ENCODE measurements at places on chromosomes 2 and 18.
A peak's percentile ranks its signal among the peaks of the same experiment; 100 is the strongest.

DNA sequence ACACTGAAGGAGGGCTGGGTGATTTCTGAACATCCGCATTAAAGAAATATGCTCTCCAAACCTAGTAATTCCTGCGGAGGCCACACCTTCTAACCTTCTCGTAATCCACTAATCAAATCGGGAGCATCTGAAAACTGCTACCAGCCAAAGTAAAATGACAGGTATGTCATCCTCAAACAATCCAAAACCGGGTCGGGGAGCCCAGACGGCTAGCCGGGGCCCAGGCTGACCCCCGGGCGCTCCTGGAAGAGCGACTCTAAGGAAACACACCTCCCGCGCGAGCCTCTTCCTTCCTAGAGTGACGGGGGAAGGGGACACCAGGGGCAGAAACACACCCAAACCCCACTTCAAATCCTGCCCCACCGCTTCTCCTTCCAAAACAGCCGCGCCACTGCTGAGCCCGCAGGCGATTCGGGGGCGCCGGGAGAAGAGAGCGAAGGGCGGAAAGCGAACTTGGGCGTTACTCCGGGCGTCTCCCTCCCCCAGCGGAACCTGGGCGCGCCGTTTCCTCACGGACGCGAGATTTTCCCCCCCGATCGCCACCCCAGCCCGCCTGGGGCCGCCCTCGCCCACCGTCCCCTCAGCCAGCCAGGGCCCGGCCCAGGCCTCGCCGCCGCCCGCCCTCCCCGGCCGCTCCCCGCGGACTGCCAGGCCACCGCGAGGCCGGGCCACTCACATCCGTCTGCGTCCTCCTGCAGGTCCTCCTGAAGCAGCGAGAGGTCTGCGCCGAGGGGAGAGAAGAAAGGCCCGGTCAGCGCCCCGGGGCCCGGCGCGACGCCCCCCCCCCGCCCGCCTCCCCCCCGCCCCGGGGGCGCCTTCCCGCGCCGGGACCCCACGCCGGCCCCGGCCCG lies 584 bp downstream of the PPP4R1 start:
- DNase-seq: peak; percentile 57

DNA sequence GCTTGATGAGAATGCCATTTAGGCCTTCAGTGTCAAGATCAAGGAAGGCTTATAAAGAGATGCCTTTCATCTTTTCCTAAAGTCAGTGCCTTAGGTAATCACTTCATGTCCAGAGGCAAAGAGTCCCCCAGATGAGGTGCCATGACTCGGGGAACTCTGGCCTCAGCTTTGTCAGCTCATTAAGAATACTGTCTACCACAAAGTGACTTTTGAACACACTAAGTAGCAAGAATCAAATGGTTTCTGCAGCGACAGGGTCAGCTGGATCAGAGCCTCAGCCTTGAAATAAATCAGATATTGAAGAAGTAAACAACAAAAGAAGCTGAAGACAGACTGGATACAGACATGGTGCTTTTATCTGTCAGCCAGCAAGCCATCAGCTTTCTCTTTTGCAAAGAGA lies 120.1 kb upstream of the SLC39A10 start:
- no peak for DNase-seq

DNA sequence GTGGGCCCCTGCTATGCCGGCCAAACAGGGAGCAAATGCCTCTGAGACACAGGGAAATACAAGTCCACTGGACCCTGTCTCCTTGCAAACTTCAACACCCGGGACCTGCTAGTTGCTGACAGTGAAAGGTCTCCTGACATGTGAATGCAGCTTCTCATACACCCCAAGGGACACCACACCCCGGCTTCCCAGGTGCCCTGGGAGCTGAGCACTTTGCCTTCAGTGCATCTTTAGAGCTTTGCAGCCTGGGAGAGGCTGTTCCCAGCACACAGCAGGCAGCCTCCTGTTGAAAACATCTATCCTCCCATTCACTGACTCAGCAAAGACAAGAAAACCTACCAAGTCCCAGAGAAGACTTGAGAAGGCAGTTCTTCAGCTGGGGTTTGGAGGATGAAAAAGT lies 143.4 kb downstream of the COL6A3 start:
- no peak for DNase-seq

- DNase-seq: no peak
These were observed 60.7 kb upstream of the DAPL1 start for GRCh38 chr2:158734442-158734841.

GRCh38 chr2:177289824-177290628 lies 25.5 kb upstream of the NFE2L2 start:
- no peak for DNase-seq

- no peak for DNase-seq
These were observed 38.3 kb downstream of the TMEM17 start for GRCh38 chr2:62467475-62468321.

GRCh38 chr2:85949280-85949679 lies 60.5 kb upstream of the ST3GAL5 start:
- no peak for DNase-seq

- DNase-seq: no peak
These were observed 76.9 kb downstream of the NCK2 start for GRCh38 chr2:105821428-105822125.

GRCh38 chr2:222973733-222974132 lies 78.3 kb upstream of the KCNE4 start:
- DNase-seq: no peak

DNA sequence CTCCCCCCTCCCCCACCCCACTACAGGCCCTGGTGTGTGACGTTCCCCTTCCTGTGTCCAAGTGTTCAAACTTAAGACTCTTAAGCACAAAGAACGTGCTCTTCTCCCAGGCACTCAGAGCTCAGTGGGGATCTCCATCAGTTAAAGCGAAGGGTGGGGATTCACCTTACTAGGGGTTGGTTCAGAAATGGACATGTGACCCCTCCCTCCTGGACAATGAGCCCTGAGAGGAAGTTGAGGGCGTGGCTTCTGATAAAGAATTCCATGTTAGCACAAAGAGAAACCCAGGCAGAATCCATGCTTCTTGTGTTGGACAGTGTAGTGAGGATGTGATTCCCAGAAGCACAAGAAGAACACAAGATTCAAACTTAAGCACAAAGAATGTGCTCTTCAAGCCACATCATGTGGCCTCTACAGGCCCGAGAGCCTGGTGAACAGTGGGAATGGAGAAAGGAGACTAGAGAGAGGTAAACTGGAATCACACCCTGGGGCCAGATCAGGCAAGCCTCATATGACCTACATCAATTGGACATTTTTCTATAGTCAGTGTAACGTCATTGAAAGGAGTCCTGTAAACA lies 78.1 kb upstream of the TTC39C start:
- DNase-seq: no peak

GRCh38 chr2:221671515-221671914 lies 99.4 kb upstream of the EPHA4 start:
- no peak for DNase-seq

DNA sequence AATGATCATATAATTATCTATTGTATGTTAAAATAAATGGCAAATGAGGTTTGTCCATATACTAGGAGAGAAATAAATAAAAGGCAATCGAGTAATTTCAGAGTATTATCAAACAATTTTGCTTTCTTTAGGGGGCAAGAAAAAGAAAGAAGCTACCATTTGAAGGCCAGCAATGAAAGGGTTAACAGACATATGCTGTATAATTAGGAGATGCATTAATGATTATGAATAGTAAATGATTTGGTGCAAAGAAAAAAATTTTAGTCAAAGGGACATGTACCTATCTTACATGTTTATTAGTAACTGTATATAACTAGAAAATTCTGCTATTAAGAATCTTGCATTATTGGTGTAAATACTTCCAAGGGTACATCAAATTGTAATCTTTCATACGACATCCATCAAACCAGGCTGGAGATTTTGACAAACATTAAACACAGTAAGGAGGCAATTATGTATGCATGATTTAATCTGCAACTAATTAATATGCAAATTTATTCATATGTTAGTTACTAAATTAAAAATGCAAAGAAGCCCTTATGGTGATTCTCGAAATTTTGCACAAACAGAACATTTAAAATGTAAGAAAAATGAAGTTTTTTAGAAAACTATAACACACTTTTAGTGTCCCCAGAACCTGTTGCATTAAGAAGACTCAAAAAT lies 251.4 kb downstream of the TCF4 start:
- no peak for DNase-seq

- DNase-seq: no peak
These were observed 10.8 kb downstream of the SNED1 start for GRCh38 chr2:241009191-241009590.

DNA sequence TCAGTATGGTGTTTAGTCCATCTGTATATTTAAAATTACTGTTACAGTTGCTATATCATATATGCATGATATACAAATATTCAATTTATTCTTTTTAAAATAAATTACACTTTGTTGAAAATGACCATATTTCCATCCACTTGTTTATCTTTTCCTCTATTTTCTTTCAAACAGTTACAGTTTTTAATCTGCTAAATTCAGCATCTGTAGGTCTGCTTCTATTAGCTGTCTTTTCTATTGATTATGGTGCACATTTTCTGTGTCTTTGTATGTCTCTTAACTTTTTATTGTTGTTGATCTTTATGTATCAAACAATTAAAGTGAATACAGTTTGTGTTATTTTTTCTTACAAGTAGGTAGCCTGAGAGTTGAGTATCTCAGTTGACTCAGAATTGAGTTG lies 28.1 kb downstream of the IL18R1 start:
- no peak for DNase-seq

DNA sequence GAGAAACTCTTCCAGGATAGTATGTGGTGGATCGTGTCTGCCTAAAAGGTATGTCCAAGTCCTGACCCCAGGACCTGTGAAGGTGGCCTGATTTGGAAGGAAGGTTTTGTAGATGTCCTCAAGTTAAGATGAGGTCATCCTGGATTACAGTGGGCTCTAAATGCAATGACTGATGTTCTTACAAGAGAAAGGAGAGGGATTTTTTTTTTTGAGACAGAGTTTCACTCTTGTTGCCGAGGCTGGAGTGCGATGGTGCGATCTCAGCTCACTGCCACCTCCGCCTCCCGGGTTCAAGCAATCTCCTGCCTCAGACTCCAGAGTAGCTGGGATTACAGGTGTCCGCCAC lies 19.9 kb downstream of the MBP start:
- DNase-seq: no peak

DNA sequence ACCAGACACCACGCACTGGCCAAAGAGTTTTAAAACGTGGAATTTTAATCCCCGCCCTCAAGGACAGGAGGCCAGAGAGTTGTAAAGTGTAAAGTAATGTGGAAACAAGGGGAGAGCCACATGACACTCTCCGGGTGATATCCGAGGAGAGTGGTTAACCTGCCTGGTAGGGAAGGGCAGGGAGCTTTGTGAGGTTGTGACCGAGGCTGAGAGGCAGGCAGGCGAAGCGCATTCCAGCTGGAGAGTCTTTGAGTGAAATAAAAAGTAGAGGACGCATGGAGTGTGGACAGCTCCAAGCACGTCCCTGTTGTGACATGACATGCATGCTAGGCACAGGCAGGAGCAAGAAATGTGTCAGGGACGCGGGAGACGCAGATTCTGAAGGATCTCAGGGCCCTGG lies 539.5 kb downstream of the RNF144A start:
- no peak for DNase-seq

- no peak for DNase-seq
These were observed 4.6 kb upstream of the UGT1A5 start for GRCh38 chr2:233707940-233708644.

- no peak for DNase-seq
These were observed 33.6 kb downstream of the GTF2A1L start for GRCh38 chr2:48651158-48651790.

DNA sequence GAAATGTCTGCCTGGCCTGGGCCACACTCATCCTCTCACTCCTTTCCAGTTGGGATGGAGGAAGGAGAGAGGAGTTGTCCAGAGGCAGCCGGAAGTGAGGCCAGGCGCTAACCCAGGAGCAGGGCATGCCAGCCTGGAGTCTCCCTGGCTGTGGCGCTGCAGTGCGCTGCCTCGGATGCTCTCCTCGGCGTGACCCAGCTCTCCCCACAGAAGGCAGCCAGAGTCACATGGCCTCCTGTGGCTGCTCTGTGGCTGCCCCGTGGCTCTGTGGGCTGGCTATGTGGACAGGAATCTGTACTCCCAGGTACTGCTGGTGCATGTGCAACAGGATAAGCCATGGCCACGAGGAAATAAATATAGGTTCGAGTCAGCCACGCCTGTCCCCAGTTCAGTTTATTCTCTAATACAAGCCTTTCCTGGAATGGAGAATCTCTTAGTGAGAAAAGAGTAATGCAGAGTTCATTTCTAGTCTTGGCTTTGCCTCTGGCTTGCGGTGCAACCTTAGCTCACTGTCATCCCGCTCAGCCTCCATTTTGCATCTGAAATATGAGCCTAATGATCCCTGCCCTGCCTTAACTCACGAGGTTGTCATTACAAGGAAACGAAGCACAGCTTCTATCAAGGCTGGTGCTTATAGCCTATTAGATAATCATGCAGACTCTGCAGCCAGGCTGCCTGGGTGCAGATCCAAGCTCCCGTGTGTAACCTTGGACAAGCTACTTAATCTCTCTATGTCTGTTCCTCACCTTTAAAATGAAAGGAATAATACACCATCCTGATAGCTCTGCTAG lies 106.3 kb downstream of the ANTXR1 start:
- no peak for DNase-seq

GRCh38 chr18:845152-845819 lies 33.2 kb upstream of the YES1 start:
- DNase-seq: no peak

- no peak for DNase-seq
These were observed 246.2 kb upstream of the ID2 start for GRCh38 chr2:8435608-8436007.

GRCh38 chr2:24930768-24931167 lies 10.7 kb upstream of the ADCY3 start:
- peak; percentile 31 for DNase-seq

- DNase-seq: no peak
These were observed 12.9 kb upstream of the DPP4 start for GRCh38 chr2:162086904-162087303.

- DNase-seq: no peak
These were observed 175.5 kb downstream of the PRPF40A start for GRCh38 chr2:152541712-152542111.

DNA sequence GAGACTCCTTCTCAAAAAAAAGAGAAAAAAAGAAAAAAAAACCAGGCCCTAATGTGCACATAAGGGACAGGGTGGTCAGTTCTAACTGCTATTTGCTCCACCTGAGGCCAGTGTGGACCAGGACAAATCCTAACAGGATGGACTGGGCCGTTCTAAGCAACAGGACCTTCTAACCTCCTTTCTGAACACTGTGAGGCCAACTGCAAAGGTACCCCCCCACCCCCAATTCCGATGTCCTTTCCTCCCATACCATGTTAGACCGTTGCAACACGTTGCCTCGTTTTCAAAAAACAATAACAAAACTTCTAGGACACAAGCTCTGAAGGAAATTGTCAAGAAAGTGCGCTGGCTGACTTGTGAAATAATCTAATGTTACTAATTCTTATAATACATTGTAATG lies 1.2 kb downstream of the THAP4 start:
- DNase-seq: no peak
